ENCODE measurements at places on chromosomes 4 and X. TPM values are rescaled to one million over a fixed set of nuclear protein-coding genes. Genes with fewer than 3 reads are reported as not detected.

Gene CXorf38
- total RNA-seq = 7.8 TPM

Gene NKX3-2
- total RNA-seq = 0.06 TPM

Gene TMEM154
- 0.26 TPM for total RNA-seq

Gene VCX2
- not detected for total RNA-seq

Gene BANK1
- total RNA-seq = 0.06 TPM

Gene EOLA1
- total RNA-seq = 14.4 TPM

Gene CLDN34
- total RNA-seq = not detected

Gene MSL3
- total RNA-seq = 16.3 TPM

All from aortic smooth muscle cell (primary cell).